ENCODE measurements at places on chromosomes 7 and 10.

- no peak for DNase-seq
These were observed 276.0 kb downstream of the RPS24 start for GRCh38 chr10:78309536-78310237.

DNA sequence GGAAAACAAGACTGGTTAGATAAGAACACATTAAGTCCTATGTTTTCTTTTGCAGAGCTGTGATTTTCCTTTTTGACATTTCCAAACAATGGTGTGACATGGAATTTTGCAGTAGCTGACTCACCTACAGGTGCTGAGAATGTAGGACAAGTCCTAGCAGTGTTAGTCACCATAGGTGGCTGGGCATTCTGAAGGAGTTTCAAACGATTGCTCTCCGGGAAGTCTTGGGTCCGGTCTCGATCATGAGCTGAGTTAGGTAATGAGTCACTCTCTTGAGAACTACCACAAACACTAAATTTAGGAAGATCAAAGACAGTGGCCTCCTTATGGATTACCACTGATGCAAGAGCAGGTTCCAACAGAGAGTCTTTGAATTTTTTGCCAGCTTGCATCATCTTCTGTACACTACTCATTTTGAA is 3.6 kb downstream of the FIGNL1 start:
- DNase-seq, result no peak

DNA sequence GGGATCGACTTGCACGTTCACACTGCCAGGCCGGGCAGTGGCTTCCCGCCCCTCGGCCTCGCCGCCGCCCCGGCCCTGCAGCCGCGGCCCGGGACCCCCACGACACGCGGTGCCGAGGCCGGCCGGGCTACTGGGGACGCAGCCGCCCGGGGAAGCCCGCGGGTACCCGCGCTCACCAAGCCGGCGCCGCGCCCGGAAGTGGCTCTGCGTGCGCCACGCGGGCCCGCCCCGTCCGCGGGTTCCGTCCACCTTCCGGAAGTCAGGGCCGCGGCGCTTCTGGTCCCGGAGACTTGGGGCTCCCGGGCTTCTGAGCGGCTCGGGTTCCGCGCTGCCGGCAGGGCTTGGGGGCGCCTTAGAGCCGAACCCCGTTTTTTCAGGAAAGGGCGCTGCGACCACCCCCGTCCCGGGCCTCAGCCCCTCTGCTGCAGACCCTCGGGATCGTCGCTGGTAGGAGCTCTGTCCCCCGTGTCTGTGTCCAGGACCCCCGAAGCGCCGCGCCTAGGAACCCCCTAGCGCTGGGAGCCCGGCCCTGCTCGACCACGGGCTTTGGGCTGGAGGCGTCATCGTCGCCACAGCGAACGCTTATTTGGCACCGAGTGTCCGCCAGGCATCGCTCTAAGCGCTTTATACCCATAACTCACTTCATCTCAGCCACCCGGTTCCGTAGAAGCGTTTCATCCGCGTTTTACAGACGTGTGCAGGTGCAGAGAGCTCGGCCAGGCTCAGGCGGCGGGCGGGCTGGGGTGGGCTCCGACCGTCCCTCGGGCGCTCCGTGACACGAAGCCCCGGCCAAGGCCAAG is at the start of gene PSMG3:
TSS of gene PSMG3 (minus strand) at position 200 of the 800 bp plus-strand sequence. CDS start 693 bp downstream, outside the sequence.
- DNase-seq, result peak; percentile 71

- no peak for DNase-seq
These were observed 194.2 kb downstream of the BICC1 start for GRCh38 chr10:58706836-58707235.

DNA sequence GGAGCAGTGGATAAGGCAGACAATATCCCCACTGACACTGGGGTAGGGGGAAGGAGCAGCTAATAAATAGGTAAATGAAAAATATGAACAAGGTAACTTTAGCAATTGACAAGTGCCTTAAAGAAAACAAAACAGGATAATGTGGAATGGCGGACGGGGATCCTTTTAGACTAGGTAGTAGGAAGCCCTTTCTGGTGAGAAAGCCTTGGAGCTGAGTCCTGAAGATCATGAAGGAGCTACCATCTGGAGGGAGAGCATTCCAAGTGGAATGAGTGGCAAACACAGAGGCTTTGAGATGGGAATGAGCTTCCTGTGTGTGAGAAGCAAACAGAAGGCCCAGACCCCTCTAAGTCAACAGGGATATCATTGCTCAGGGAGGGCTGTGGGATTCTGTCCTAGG is 16.0 kb upstream of the ATXN7L1 start:
- no peak for DNase-seq

GRCh38 chr7:45080265-45080957 is 8.4 kb downstream of the NACAD start:
- no peak for DNase-seq

- no peak for DNase-seq
These were observed 51.8 kb downstream of the TMEM209 start for GRCh38 chr7:130153211-130153908.

DNA sequence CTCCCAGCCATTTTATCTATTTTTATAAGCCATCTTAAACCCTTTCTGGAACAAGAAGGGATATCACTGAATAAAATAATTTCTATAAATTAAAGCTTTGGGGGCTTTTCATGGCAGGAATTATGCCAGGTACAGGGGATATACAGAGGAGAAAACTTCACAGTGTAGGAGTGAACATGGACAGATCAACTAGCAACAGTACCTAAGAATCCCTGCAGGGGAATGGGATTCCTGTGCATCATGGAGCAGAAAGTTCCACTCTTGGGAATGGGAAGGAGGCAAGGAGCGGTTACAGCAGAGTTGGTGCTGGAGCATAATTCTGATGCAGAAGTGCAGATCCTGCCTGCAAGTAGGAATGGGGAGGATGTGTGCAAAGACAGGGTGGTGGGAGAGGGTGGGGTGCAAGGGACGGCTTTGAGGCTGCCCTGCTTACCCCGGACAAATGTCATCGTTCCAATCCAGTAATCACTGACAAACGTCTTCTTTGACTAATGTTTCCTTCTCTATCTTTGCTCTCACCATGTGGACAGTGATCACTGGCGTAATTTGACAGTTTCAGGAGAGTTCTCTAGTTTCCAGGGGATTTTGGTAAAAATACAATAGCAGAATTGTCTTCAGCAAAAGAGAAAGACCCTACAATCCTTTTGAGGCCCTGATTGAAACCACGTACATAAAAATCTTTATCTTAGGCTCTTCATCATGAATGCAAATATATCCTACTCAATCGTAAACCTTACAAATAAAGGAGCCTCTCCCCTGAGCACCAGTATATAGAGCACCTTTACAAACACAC is 196.7 kb downstream of the HECW1 start:
- no peak for DNase-seq

DNA sequence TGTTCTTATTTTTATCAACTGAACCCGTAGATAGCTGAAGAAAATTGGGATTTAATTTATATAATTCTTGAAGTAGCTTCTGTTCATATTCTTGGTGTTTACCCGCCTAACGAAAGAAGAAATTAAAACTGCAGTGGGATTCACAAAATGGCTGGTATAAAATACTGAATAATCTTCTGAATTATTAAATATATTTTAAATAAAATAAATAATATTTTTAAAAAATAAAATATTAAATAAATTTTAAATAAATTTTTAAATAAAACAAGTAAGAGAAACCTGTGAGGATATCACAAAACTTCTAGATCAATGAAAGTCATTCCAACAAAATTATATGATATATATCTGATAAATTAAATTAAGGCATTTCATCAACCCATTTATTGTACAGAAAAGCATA is 99.4 kb downstream of the CNOT4 start:
- no peak for DNase-seq

DNA sequence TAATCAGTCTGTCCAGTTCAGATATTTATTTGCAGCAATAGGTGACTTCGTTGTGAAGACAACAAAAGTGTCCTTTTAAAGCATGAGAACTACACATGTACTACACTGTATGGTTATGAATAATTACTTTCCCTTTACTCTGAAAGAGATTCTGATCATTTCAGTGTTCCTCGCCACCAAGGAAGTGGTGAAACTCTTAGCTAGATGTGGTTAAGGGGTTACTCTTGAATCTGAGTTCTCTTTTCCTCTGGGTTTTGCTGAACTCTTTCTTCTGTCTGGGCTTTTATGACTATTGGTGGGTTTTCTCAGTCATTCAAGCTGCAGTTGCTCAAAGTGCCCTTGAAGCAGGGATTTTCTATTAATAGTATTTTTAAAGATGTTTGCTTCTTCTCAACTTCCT is 127.9 kb upstream of the SEM1 start:
- DNase-seq, result no peak

DNA sequence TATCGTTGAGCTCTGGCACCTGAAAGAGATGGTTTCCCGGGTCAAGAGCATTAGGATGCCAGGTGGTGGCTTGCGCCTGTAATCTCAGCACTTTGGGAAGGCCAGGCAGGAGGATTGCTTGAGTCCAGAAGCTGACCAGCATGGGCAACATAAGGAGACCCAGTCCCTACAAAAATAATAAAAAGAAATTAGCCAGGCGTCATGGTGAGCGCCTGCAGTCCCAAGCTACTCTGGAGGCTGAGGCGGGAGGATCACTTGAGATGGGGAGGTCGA is 6.1 kb upstream of the KCP start:
- DNase-seq, result no peak

GRCh38 chr10:132862485-132863420 is 76.8 kb upstream of the NKX6-2 start:
- no peak for DNase-seq

DNA sequence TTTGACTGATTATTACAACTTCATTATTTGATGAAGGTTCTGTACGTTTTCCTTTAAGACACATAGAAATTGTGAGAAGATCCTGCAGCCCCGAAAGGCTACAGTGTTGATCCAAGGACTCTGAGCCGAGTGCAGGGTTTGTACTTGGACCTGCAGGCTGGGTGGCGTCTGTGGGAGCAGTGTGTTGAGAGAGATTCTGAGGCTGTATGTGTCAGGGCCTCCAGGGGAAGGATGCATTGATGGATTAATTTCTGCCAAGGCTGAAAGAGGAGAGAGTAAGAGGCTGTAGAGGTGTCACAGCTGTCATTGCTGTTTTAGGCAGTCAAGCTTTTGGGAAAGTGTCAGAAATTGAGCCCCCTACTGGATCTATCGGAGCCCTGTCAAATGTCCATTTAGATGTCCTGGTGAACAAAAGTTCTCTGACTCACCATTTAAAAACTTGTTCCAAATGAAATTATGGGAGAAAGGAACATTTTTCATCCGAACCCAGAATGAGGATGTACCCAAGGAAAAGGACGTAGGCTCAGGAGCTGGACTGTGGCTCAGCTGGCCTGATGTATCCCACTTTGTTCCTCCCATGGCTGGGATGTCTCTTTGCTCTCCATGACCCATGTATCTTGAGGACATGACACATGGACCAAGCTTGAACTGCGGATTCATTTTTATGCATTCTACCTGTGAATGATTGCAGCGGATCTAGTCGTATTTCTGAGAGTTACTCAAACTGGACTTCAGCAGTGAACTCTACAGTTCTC is 102.2 kb downstream of the TCF7L2 start:
- DNase-seq, result no peak

DNA sequence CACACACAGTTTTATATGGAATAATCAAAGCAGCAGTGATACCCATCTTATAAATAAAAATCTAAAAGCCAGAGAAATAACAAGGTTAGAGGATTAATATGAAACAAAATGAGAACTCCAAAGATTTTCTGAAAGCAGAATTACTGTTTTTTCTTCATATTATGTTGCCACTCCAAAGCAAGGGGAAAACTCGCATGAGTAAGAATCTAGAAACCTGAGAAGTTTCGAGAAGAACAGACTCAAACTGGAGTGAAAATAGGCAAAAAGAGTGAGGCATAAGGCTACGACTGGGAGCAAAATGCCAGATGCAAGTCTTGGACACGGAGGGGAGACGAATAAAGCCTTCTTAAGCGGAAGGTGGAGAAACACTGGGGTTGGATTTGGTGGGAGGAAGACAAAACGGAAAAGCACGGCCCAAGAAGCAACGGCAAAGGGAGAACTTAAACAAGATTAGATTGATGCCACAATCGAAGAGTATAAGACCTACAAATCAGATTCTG is 923 bp downstream of the TNPO3 start:
- no peak for DNase-seq

GRCh38 chr7:151764056-151764920 is 112.6 kb downstream of the PRKAG2 start:
- DNase-seq, result no peak
